Peyer's patch (tissue), 4 donors: ENCODE measurements at places on chromosomes 4 and X. TPM values are rescaled to one million over a fixed set of nuclear protein-coding genes. Genes with fewer than 3 reads are reported as not detected.

DNA sequence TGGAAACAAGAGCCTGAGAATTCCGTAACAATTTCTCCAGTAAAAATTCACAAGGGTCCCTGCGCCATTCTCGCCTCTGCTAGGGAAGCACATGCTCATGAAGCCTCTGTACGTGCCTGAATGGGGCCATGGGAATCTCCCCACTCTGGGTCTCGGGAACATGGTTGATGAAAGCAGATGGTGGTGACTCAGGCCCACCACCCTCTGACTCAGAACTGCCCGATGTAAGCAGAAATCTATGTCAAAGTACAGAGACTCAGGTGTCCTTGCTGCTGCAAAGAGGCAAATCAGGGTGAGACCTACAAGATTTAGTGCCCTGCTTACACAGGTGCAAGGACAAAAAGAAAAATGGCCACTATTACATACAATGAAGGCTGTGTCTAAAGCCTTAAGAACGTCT lies 65.0 kb downstream of the SCD5 start:
- DNase-seq, result no peak

GRCh38 chrX:133150730-133151129 lies 53.8 kb upstream of the USP26 start:
- no peak for DNase-seq

GRCh38 chrX:47266643-47267042 lies 33.8 kb downstream of the USP11 start:
- no peak for DNase-seq

DNA sequence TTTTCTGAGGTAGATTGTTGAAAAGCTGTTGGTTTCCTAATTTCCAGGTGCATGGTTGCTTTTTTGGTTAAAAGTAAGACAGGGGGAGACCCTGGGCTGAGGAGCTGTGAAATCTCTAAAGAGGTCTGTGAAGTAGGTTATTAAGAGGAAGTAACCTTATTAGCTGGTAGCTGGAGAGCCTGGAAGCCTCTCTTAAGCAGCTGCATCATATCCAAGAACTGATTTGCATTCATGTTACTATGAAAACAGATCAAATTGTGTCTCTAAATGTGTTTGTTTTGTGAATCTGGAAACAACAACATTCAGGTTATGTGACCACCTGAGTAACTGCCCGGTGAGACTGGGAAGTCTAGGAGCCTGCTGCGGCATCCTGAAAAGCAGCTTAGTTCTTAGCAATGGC lies 54.1 kb downstream of the ARHGAP10 start:
- DNase-seq, result no peak

DNA sequence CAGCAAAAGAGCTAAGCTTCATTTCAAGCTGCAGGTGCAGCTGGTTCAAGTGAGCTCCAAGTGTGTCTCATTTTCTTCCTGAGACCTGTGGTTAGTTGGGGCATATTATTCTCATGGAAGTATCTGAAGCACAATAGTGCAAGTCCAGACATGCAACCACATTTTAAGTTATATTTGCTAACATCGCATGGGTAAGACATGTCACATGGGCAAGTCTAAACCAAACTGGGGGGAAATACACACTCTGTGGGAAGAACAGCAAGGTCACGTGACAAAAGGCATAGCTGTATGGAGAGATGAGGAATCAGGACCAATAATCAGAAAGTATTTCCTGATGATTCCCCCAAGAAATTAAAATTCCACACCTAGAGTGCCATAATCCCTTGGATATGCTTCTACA lies 94.9 kb upstream of the NDP start:
- DNase-seq, result no peak

GRCh38 chrX:2631743-2632532 lies 59.2 kb upstream of the CD99 start:
- no peak for DNase-seq

DNA sequence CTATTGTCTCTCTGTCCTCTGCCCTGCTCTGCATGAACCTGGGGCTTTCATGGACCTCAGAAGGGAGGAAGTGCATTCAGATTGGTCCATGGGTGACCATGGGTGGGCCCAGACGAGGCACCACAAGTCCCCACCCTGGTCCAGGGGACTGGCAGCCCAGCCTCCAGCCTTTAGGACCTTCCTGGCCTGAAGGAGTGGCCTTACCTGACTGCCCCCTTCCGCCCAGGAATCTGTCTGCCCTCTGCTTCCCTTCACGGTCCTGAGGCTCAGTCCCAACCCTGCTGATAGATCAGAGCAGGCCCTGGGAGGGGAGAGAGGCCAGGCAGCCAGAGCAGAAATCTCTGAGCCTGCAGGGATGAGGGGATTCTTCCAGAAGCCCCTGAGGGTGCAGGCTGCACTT lies 455.4 kb downstream of the PCDH18 start:
- no peak for DNase-seq

- DNase-seq, result no peak
These were observed 991.6 kb downstream of the FAT4 start for GRCh38 chr4:126306152-126306869.

GRCh38 chr4:75099321-75099720 lies 166.4 kb downstream of the PARM1 start:
- peak; percentile 62 for DNase-seq

- peak; percentile 46 for DNase-seq
These were observed 639.9 kb downstream of the SPOCK3 start for GRCh38 chr4:166594326-166594946.

- DNase-seq, result no peak
These were observed 32.8 kb downstream of the PASD1 start for GRCh38 chrX:151596282-151596681.

- no peak for DNase-seq
These were observed 46.2 kb downstream of the RGS12 start for GRCh38 chr4:3338976-3339531.

DNA sequence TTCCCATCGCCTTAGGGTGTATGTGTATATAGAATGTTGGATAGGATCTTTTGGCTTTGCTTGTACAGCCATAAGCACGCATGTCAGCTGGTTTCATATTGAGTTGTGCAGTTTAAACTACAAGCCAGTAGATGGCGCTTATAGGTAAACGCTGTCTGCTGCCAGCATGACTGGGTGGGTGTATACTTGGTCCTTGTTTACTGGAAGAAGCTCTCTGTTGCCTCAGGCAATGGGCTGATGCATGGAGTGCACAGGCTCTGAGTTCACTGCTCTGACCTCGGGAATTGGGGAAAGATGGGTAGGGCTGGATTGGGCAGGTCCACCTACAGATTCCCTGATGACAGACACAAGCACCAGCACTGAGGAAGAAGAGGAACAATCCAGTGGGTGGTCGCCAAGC lies 831.5 kb downstream of the STIM2 start:
- DNase-seq, result no peak

DNA sequence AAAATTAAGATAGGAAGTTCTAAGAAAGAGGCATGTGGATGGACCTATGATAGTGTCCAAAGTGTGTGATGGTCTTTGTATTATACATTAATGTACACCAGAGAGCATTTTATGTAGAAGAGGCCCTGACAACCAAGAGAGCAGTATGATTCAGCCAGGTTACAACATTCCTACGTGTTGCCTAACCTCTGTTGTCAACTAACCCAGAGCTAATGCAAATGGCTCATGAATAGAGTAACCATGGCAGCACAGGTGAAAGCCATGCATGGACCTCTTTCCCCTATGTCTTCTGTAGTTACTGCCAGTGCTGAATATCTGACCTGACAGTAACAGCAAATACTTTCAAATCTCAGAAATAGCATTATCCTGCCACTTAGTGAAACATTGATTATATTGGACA lies 255.6 kb downstream of the NDST4 start:
- no peak for DNase-seq

DNA sequence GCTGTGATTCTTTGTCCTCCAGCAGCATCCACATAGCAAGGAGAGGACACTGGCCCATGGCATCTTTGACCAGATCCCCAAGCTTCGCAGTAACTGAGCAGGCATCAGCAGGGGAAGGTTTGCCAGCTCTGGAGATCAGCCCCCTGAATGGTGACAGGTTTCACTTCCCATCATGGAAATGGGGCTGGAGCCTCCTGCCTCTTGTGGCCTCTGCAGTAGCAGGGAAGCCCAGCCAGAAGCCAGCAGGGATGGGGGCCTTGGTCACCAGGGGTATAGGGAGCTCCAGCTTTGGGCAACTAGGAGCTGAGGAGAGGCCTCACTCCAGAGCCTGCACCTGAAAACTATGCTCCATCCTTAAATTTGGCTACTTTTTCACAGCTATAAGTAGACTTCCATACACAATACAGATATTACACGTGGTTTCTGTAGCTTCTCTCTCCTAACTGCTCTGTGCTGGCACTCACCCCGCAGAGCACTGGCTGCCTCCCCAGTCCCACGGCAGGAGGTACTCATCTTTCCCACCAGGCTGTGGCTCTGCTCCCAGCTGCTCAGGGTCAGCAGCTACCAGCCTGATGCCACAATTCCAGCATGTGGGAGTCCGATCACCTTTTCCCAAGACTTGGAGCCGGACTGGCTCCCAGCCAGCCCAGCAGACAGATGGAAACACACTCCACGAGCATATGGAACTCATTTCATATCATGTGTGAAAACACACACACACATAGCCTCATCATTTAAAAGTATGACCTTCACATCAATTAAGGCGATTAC lies 2.8 kb downstream of the TMEM271 start:
- peak; percentile 23 for DNase-seq

DNA sequence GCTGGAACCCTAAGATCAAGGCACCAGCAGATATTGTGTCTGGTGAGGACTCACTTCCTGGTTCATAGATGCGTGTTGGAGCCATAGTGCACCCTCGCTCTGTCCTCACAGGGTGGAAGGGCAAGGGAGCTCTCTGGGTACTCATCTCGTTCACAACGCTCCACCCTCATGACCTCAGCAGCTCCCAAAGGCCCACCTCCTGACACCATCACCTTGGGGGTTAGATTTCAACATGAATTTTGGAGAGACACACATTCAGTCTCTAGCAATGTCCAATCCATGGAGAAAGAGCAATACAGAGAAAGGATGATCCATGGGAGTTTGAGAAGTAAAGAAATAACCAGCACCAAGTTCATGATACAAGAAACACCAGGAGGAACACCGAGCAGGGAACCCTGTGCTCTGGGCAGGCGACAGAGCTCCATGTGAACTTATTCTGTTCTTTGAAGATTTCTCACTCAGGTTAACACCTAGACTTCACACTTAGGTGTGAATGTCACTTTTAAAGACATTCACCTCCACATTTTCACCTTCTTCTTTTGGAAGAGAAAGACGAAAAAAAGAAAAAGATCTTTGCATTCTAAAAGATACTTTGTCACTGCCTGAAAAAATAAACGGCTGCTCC lies 171.8 kb upstream of the FAM9B start:
- no peak for DNase-seq

DNA sequence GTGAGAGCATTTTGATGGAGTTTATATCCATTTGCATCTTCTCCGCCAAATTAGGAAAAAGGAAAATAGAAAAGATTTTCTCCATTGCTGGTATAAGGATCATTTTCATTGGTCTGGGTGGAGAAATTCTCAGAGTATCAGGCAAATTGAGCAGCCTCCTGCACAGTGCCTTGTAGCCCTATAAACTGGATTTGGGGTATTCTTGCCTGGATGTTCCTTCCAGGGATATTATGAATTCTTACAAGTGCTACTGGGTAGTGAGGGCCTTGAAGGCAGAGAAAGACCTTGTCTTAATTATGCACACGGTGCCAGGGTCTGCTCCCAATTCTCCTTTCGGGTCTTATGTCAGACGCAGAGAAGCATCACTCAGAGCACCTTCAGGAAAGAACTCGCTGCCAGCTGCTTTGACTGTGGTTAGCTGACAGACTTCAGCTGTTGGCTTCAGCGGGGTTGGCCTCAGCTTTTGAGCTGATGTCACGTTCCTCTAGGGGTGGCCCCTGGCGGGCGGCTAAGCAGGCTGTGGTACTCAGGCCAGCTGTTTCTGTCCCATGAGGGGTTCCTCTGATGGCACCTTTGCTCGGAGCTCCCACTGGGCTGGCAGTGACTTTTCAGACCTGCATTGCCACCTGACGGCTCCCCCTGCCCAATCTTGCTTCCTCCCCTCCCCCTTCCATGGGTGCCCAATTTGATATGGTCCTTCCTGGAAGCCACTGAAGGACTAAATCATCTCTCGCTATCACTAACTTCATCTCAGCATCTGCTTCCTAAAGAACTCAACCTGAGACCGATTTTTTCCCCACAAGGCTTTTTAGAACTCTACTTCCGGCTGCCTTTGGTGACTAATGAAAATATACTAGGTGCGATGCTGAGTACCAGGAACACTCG lies 519.5 kb downstream of the BCOR start:
- no peak for DNase-seq

DNA sequence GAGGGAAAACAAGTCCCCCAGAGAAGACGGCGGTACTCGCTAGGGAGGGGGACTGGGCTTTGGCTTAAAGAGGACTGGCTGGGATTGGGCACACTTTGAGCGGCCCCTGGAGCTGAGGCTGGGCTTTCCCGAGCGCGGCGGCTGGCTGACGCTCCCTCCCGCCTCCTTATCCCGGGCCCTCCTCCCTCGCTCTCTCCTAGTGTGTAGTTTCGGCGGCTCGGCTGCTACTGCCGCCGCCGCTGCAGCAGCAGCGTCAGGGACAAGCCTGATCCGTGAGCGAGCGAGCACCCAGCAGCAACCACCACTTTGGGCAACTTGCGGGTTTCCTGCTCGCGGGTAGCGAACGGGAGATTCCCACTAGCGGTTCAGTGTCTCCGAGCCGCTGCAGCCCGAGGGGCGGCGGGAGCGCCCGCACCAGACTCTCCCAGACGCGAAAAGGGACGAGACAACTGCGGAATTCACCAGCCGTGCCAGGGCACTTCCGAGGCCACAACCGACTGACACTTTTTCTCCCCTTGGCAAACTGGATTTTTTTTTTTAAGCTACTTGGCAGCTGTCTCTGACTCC lies 632 bp upstream of the PCDH7 start:
- DNase-seq, result no peak

GRCh38 chrX:40175511-40176350 lies 78.0 kb upstream of the BCOR start:
- peak; percentile 80 for DNase-seq

DNA sequence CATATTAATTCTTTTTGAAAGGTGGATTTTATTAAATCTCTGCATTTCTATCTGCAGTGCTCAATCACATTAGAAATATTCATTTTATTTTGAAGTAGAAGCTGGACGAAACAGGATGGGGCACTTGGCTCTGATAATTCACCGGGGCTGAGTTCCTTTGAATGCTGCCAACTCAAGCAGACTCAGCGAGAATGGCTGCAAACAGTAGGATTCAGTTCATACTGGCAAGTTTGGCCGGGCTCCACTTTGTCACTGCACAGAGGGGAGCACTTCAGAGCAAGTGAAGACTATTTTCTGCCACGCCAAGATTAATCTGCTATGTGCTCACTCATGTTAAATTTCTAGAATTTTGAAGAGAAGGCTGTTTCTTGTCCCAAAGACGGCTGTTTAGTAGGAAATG lies 30.7 kb upstream of the KLHL8 start:
- no peak for DNase-seq

- no peak for DNase-seq
These were observed 93.4 kb upstream of the RXFP1 start for GRCh38 chr4:158428242-158428641.

- DNase-seq, result no peak
These were observed 32.9 kb downstream of the HERC6 start for GRCh38 chr4:88411491-88412096.

CFAP97 gene
- 11.2 TPM for total RNA-seq

WFS1 gene
- 10.0 TPM for total RNA-seq

BTC gene
- total RNA-seq, result 1.4 TPM

CTAG2 gene
- not detected for total RNA-seq

PNCK gene
- not detected for total RNA-seq

HPSE gene
- 3.9 TPM for total RNA-seq

TCEAL6 gene
- not detected for total RNA-seq

CXCL8 gene
- total RNA-seq, result not detected

PCDH11X gene
- not detected for total RNA-seq

KIAA1210 gene
- not detected for total RNA-seq

HTN3 gene
- not detected for total RNA-seq

MAGEA11 gene
- not detected for total RNA-seq

FOXR2 gene
- not detected for total RNA-seq
